Tongue (tissue), 3 donors: ENCODE measurements at places on chromosomes 2 and 18.

- DNase-seq = no peak
These were observed 267.2 kb downstream of the CDH20 start for GRCh38 chr18:61600422-61600821.

DNA sequence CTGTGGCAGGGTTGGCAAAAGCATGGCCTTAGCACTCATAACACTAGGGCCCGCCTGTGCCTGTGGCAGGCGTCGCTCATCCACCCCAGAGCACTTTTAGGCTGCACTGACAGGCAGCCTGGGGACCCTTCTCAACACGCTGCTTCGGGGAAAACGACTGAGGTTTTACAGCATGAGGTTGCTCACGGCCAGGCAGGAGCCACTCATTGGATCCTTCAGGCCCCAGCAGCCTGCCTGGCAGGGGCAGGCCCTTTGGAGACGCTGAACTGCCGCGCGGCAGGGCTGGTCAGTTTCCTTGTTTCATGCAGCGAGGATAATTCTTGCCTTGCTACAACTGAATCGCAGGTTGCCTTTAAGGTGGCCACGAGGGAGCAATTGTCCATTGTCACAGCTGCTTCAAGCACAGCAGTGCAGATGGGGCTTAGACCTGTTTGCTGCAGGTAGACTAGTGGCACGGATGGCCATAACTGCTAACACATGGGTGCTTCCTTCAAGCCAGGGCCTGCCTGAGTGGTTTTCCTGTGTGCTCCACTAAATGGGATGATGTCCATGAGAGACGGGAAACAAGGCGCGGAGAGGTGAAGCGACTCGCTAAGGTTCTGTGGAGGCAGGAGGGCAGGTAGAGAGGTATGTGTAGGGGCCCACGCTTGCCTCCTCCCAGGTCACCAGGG is 49.9 kb upstream of the HS6ST1 start:
- DNase-seq = no peak

DNA sequence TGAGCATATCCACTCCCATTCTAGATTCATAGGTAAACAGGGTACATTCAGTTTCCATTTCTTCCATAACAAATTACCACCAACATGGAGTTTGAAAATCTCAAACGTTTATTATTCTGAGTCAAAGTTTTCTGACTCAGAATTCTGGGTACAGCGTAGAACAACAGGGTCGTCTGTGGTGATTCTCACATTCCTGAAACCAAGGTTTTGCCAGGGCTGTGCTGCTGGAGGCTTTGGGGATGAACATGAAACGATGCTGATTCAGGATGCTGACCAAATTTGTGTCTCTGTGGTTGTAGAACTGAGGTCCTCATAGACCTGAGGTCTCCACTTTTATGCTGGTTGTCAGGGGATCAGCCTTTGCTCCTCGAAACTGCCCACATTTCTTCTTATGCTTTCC is 255.7 kb downstream of the DSEL start:
- DNase-seq = no peak

DNA sequence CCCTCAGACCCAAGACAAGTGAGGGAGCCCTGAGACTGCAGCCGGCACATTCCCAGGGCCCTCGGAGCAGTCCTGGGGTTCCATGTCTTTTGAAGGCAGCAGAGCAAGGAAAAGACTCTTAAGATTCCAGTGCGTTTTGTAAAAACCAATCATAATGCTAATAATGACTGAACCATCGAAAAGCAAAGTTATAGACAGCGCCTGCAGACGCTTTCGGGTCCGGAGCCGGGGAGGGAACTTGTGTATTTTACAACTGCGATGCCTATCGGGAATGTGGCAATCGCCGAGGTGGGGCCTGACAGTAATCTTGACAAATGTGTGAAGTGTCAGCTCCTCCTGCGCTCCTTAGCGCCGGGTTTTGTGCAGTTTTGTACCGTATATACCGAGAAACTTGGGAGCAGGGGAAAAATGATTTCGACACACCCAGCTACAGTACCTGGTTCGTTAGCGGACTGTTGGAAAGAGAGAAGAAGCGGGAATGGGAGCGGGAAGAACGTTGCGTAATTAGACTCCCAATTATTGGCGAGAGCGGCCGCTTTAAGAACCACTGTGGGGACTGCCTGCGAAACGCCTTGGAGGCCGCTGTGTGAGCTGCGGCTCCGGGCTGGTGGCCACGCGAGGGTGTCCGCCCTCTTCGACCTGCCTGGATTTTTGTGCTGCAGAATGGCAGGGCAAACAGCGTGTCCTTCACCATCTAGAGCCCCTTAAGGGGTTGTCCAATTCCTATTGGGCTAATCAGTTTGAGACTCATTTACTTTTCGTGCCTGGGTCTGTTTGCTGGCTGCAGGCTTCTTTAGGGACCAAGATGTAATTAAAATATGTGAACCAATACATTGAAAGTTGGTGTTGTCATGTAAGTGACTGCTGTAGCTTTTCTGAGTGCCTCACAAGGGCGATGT is 2.4 kb downstream of the EPAS1 start:
- DNase-seq = peak; percentile 57

GRCh38 chr2:28407131-28407975 is 14.7 kb downstream of the FOSL2 start:
- no peak for DNase-seq

GRCh38 chr18:23504720-23505119 is 1.4 kb downstream of the RMC1 start:
- no peak for DNase-seq

GRCh38 chr2:42964439-42965083 is 172.2 kb upstream of the HAAO start:
- peak; percentile 94 for DNase-seq

DNA sequence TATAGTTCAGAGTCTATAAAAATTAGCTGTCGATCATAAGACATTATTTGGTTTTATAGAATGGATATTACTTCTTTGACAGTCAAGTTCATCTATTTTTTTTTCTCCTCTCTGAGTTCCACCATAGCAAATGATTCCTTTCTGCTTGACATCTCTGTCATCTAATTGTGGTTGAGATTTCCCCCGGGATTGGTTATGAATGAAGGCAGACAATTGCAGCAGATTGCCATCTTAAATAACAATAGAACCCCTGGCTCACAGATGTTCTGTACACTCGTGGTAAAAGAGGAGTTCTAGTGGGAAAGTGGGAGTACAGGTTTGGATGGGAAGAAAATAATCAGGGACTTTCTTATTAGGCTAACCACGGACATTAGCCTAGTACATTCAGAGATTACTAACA is 292.1 kb upstream of the NRXN1 start:
- DNase-seq = no peak

GRCh38 chr2:238904177-238904576 is 56.3 kb downstream of the TWIST2 start:
- DNase-seq = no peak

DNA sequence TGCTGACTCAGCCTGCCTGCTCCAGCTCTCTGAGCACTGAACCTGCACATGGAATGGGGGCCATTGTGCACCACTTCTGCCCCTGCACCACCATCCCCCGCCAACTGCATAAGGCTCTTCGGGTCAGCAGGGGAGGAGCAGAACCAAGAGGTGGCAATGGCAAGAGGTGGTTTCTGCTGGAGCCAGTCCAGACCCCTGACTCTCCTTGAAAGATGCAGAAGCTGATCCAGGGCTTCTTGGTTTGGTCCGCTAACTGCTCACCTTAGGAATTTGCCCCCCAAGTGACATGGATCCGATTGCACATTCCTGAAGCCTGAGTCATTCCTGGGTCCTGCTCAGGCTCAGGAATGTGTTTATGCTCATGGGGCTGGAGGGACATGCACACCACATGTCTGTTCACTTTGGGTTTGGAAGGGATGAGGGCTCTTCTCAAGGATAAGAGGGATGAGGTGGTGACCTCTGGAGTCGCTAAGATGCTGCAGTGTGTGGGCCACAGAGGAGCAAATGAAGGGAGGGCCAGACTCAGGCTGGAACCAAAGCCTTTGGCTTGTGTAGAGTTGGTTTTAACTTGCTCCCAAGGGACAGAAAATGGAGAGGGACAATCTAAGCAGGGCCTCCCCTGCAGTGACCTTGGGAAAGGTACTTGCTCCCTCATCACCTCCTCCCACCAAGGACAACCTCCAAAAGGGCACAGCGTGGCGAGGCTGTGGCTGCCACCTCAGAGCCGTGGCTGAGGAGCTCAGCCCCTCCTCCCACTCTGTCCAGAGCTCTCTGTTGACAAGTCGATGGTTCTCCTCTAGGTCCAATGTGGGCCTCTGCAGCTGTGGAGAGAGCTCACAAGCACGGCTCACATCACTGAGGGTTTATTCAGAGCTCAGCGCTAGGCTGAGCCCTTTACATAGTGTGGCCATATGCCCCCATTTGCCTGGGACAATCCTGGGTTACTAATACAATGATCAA is 66.2 kb downstream of the HS1BP3 start:
- DNase-seq = peak; percentile 88

GRCh38 chr2:77807531-77808215 is 285.5 kb upstream of the LRRTM4 start:
- no peak for DNase-seq

DNA sequence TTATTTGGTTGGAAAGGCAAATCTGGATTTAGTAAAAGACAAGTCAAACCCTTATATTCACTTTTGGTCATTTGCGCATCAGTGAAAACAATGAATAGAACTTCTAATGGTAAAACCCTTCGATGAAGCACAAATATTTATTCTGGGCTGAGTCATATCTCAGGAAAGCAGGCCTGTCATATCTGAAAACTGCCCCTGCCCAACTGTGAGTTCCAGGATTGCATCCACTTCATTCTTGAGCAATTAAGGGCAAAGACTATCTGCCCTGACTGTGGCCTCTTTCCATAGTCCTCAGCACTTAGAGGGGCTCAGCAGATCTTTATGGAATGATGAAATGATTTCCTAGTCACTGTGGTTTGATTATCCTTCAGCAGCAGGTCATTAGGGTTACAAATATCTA is 795.2 kb upstream of the ID2 start:
- DNase-seq = no peak

DNA sequence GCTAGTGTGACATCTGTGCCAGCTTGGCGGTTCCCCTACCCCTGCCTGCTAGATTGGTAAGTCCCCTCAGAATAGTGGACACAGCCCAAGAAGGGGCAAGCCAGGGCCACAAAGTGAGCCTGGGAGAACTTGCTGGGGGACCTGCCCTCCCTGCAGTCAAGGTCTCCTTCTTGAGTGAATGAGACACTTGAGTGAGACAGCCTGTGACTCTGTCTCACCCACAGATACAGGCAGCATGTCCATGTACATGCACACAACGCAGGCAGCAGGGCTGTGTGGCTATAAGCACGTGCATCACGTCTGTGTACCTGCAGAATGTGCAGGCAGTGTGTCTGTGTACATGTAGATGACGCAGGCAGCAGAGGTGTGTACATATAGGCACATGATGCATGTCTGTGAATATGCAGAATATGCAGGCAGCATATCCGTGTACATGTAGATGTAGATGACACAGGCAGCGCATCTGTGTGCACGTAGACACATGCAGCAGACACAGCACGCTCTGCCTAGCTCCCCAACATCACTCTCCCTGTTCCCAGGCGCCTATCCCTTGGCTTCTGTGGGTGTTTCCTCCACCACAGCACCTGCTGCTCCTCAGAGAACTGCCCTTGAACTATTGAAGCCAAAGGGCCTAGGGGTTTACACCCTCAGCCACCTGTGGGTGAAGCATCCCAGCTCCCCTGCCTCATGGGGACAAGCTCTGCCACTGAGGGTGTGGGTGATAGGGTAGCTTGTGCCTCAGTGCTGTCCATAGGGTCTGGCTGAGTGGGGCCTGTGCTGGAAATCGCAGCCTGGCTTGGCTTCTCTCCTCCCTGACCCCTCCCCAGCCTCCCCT is 147.2 kb upstream of the TWIST2 start:
- no peak for DNase-seq

DNA sequence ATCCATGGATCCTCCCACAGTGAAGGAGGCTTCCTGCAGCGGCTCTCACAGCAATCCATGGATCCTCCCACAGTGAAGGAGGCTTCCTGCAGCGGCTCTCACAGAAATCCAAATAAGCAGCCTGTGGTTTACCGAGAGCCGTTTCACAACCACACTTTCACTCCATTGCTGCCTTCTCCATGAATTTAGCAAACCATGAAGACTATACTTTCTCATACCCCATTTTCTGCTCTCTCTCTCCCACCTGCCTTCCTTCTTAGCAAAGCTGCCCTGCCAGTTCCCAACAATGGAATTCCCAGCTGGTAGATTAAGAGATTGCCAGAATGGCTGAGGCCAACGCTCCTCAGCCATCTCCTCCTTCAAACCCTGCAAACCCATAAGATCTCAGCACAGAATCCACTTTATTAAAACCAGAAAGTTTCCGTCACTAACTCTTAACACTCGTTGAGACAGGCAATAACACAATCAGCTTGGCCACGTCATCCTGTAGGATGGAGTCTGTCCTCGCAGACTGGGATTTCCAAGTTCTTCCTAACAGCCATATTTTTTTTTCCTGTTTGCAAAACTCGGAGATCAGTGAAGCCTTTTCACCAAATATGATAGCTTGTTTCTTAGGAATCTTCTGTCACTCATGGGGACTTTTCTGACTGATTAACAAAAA is 162.2 kb downstream of the PXDN start:
- peak; percentile 43 for DNase-seq

- no peak for DNase-seq
These were observed 1.1 kb upstream of the FRZB start for GRCh38 chr2:182867426-182868053.

DNA sequence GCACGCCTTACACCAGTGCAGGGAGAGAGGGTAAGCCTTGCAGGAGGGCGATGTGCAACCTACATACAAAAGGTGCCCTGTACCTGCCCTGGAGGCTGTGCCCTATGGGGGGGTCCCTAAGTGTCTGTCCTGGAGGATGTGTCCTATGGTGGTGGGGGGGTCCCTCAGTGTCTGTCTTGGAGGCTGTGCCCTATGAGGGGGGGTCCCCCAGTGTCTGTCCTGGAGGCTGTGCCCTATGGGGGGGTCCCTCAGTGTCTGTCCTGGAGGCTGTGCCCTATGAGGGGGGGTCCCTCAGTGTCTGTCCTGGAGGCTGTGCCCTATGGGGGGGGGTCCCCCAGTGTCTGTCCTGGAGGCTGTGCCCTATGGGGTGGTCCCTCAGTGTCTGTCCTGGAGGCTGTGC is 216.6 kb downstream of the HDAC4 start:
- DNase-seq = no peak

- DNase-seq = no peak
These were observed 21.9 kb upstream of the USP14 start for GRCh38 chr18:136433-136832.

GRCh38 chr2:122166820-122167219 is 411.4 kb downstream of the TSN start:
- DNase-seq = no peak

DNA sequence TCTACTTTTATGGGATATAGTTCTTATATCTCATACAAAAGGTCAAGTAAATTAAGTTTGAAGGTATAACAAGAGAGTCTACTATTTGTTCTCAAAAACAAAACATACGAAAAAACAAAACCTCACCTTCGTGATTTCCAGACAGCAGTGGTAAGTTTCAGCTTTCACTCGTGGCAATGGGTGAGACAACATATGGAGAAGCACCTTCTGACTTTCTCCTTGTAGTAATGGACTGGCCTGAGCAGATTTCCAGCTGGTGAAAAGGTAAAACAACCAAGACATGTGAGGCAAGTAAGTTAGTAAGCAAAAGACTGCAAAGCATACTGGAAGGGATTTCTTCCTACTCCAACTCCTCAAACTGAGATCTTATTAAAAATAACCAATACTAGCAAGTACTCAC is 39.6 kb downstream of the RTTN start:
- DNase-seq = no peak
